ENCODE measurements at places on chromosomes 4 and X.
A peak's percentile ranks its signal among the peaks of the same experiment; 100 is the strongest.

- DNase-seq = no peak
These were observed 10.4 kb downstream of the CASK start for GRCh38 chrX:41912923-41913322.

- DNase-seq = no peak
These were observed 56.1 kb downstream of the PLS3 start for GRCh38 chrX:115616943-115617563.

GRCh38 chr4:60683973-60684372, 516.2 kb upstream of the ADGRL3 start:
- no peak for DNase-seq

DNA sequence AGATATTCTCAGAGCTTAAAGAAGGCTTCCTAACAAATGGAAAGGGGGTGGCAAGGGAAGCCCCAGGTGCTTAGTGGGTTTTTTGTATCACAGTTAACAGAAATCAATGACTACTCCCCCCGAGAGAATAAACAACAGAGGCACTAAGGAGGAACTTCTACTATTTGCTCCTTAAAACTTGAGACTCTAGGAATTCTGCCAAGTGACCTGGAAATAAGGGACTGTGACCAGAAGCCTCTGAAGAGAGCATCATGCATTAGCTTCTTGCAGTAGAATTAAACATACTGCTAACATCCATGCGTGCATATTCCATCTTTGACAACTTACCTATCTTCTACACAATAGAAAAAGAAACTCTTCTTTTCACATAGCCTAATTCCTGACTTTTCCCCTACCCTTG, 86.8 kb downstream of the CAMK2D start:
- no peak for DNase-seq

- DNase-seq = no peak
These were observed 36.6 kb downstream of the PITX2 start for GRCh38 chr4:110586131-110586850.

DNA sequence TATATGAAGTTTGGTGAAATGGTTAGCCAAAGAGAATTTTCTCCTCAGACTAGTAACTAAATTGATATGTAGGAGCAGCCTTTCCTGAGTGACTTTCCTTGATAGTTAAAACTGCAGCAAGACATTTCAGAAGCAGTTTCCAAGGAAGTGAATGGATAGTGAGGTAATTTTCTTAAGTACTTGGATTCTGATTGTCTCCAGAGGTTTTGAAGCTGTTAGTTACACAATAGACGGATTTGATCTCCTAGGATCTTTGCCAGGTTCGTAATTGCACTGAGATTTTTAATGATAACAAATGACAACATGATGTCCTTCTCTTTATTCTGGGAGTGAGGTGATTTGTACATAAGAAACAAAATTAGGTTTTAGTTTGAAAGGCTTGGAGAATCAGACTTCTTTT, 29.2 kb downstream of the PRRG1 start:
- no peak for DNase-seq

- DNase-seq = no peak
These were observed 5.8 kb upstream of the CCNA2 start for GRCh38 chr4:121829511-121829910.

- DNase-seq = no peak
These were observed 83.7 kb downstream of the PCYT1B start for GRCh38 chrX:24563291-24564010.

- no peak for DNase-seq
These were observed 25.6 kb downstream of the DHRSX start for GRCh38 chrX:2474963-2475726.

DNA sequence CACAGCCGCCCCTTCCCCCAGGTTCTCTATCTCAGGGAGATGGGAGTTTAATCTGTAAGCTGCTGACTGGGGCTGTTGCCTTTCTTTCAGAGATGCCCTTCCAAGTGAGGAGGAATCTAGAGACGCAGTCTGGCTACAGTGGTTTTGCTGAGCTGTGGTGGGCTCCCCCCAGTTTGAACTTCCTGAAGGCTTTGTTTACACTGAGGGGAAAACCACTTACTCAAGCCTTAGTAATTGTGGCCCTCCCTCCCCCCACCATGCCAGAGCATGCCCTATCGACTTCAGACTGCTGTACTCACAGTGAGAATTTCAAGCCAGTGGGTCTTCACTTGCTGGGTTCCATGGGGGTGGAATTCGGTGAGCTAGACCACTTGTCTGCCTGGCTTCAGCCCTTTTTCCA, 131.3 kb downstream of the FAAH2 start:
- no peak for DNase-seq

- no peak for DNase-seq
These were observed 25.4 kb upstream of the TBC1D9 start for GRCh38 chr4:140781596-140781995.

DNA sequence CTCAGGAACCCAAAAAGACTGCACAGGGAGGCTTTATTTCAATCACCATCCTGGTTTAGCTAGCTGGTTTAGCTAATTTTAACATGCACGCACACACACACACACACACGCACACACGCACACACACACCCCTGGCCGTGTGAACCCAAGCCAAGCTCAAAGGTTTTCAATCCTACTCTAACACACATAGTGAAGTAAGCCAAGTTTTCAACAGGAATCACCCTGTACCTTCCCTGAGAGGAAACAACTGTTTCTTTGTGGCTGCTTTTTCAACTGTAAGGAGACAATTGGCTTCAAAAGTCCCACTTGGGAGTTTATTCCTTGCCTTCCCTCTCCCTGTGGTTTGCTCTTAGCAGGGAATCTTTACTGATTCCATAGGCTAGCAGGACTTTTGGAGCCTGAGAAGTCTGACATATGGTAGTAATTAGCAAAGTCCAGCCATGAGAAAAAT, 98.9 kb upstream of the BMP3 start:
- DNase-seq = no peak

DNA sequence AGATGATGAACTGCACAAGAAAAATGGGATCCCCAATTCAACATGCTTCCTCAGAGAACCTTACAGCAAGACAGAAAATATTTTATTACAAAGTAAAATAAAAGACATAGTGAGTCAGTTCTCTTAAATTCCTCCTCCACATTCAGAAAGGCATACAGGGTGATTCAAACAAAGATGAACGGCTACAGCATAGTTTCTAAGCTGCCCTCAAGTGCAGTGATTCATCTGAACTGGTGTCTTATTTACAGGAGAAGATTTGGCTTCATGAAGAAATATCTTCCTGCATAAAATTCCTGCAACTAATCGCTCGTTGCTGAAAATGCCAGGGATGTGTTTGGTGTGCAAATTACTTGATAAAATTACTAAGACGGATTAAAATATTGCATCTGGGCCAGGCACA, 103.6 kb downstream of the PRKX start:
- no peak for DNase-seq

- DNase-seq = peak; percentile 23
These were observed 4.4 kb upstream of the FBXW7 start for GRCh38 chr4:152540293-152540674.

- no peak for DNase-seq
These were observed 91.0 kb upstream of the BCOR start for GRCh38 chrX:40188573-40189417.

DNA sequence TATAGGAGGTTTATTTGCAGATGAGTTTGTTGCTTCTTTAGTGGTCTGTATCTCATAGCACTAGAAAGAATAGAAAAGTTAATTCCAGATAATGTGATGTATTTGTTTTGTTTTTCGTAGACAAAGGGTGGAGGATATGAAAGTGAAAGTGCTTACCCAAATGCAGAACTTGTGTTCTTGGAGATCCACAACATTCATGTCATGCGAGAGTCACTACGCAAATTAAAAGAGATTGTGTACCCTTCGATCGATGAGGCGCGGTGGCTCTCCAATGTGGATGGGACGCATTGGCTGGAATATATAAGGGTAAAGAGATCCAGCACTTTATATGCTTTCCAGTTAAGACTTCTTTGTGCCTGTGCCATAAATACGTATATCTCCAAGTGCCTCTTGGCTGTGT, 43.3 kb downstream of the MTMR1 start:
- no peak for DNase-seq

- no peak for DNase-seq
These were observed 33.9 kb downstream of the PRDM8 start for GRCh38 chr4:80231180-80231579.

- no peak for DNase-seq
These were observed 18.8 kb upstream of the METAP1 start for GRCh38 chr4:98976716-98977115.

DNA sequence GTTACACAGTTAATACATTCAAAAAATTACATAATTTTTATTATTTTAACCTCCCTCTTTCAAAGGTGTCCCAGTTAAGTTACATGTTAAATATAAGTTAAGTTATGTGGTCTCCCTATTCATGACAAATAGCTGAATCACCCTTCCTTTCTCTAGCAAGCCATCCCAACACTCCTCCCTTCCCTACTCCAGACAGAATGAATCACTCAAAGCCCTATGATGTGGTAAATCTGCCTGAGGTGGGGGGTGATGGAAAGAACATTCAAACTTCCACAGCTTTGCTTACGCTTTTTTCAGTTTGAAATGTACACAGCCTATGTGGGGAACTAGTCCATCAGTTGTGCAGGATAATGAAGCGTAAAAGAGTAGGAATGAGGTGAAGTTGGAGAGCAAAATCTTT, 90.2 kb downstream of the CXCL13 start:
- DNase-seq = peak; percentile 56

DNA sequence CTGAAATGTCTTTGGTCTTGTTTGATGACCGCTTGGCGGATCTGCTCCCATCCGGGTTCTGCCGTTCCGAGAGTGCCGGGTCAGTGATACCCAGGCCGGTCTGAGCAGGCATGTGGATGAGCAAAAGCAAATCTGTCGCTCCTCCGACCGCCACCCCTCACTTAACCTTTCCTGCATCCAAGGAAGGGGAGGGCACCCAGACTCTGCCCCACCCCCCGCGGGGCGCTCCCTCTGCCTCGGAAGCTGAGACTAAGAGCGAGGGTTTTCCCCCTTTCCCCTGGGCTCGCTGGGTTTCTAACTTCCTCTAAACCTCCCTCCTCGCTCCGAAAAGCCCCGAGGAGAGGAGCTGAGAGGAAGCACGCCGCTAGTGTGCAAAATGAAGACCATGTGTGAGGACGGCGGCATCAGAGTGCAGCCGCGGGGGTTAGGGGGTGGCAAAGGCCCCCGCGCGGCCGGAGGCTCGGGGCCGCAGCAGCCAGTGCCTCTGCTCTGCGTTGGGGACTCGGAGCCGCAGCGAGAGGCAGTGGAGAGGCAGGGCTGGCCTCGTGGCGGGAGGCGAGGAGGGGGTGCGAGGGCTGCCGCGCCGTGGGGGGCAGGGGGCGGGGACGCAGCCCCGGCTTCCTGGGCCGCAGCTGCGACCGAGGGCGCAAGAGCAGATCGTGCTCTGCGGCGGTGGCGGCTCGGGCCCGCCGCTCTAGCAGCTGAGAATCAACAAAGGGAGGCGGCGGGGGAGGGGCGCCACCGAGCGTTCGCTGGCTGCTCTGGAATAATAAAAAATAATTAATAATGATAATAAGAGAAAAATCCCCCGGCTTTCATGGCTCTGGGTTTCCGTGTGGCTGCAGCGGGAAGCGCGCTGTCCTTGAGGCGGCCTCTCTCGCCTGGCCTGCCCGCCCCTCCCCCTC, 55.8 kb upstream of the BCOR start:
- no peak for DNase-seq

DNA sequence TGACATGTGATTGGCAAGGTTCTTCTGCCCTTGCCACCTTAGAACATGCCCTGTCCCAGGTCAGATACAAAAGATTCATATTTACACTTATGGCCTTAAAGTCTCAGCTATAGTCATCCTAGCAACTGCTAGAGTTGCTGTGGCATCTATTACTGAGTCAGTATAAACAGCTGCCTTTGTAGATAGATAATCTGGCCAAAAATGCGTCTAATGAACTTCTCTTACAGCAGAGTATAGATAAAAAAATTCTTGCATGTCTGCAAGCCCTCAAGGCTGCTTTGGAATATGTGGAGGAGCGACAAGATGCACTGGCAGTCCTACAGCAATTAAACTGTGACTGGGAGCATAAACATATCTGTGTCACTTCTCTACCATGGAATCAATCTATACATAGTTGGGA, 1209.7 kb upstream of the PABPC4L start:
- no peak for DNase-seq

DNA sequence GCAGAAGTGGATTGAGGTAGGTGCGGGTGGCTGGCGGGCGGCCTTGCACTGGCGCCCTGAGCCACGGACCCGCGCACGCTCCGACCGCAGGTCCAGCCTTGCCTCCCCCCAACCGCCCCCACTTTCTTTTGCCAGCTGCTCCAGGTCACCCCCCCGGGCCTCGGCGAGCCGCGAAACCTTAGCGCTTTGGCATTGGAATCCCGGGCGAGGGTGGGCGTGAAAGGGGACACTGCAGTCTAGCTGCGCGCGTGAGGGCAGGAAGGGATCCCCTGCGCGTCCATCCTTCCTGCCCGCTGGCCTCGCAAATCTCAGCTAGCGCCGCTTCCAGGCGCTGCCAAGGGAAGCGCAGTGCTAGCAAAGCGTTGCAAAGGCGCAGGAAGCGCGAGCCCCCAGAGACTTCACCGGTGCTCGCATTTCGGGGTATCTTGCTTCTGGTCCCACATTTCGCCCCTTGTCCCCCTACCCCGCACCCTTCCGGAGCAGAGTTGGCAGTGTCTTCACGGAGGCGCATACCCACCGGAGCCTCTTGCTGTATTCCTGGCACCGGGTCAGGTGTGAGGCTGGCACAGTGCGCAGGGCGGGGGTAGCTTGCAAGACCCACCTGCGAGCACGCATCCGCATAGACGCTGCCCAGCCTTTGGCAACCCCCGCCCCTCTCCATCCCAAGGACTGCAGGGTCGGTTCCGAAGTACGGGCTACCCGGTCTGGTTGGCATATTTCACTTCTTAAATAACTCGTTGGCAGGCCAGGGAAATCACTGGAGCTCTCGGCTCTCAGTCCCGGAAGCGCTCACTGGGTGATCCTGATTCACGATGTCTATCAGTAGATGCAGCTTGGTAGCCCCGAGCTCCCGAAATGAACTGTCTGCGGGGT, 104.4 kb downstream of the UCHL1 start:
- DNase-seq = no peak

DNA sequence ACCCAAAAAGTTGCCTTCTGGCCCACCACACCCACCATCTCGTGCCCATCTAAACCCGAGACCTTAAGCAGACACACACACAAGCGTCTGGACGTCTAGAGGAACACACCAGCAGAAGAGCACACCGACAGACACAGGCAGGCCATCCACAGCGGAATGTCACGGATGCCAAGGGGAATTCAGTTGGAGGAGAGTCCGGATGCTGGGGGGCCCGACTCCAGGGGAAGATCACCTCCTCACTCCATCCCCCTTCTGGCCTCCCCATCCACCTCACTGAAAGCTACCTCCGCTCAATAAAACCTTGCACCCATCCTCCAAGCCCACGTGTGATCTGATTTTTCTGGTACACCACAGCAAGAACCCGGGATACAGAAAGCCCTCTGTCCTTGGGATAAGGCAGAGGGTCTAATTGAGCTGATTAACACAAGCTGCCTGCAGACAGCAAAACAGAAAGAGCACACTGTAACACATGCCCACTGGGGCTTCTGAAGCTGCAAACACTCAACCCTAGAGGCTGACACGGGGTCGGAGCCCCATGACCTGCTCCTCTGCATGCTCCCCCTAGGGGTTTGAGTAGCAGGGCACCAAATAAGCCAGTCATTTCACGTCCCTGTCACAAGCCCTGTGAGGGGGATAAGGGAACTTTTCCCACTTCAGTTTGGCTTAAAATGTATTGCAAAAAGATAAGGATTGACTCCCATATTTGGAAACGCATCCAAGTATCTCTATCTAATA, 339.6 kb upstream of the PCDH10 start:
- no peak for DNase-seq

GRCh38 chr4:24559032-24559821, 25.1 kb downstream of the DHX15 start:
- DNase-seq = no peak

Measured in HepG2 (cell line).